ENCODE measurements at places on chromosomes 13 and 19.

DNA sequence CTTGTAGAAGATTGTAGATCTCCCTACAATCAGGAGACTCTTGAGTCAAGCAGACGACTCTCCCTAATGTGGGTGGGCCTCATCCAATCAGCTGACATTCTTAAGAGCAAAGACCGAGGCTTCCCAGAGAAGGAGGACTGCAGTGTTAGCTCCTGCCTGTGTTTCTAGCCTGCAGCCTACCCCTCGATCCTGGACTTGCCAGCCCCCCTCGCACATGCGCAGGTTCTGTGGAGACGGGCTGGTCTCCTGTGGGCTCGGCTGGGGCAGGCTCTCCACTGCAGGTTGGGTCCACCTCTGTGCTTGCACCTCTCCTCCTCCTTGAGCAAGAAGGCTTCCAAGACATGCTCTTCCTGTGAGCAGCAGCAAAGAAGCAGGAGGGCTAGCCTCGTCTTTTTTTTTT is 185.2 kb upstream of the SOX1 start:
- DNase-seq = no peak

DNA sequence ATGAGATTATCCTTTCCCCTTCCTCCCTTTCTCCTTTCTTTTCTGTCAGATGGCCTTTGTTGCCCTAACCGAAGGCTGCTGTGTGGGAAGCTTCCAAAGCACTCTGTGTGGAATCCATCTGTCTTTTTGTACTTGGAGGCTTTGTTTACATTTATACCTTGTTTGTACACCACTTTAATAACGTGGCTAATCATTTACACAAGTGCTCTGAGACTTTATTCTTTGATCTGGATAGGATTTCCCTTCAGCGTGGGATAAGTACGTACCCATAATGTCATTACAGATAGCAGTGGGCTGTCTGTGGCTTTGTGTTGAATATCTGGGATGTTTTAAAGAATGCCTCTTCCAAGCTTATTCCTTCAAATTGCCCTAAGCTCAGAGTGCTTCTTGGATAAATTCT is 684.7 kb upstream of the SLITRK5 start:
- DNase-seq = no peak

DNA sequence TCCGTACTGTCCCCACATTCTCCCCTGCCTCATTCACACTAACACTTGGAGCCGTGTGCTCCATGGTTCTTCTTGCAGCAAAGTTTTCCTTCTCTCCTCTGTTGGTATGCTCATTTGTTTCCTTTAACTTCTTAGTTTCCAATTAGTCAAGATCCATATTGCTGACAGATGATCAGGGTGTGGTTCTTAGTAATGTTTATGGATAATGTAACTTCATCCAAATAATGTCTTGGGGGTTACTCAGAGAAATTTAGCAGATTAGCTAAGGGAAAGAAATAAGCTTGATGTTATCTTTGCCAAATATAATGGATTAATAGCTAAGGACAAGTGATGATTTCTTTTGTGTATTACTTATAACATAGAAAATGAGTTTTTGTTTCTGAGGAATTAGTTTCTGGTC is 174.4 kb downstream of the NUFIP1 start:
- no peak for DNase-seq

DNA sequence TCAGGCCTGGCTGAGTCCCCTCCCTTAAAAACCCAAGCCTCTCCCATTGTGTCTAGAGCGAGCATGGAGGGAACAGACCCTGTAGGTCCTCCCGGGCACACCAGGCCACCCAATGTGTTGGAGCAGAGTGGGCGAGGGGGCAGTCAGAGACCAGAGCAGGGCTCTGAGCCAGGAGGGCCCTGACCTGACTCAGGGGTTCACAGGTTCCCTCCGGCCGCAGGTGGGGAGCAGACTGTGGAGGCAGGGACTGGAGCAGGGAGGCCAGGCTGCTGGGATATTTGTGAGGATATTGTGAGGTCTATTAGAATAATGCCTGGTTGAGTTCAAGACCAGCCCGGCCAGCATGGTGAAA is 1.6 kb upstream of the TYROBP start:
- DNase-seq = no peak

- DNase-seq = no peak
Measured at GRCh38 chr19:39194832-39195542, 1.8 kb upstream of the NCCRP1 start.

GRCh38 chr19:6667114-6667627 is 2.8 kb downstream of the TNFSF14 start:
- no peak for DNase-seq

GRCh38 chr13:27523346-27524073 is 73.1 kb upstream of the MTIF3 start:
- DNase-seq = no peak

- DNase-seq = no peak
Measured at GRCh38 chr13:95138876-95139585, 162.2 kb downstream of the ABCC4 start.

- no peak for DNase-seq
Measured at GRCh38 chr13:40123962-40124632, 468.6 kb downstream of the COG6 start.

GRCh38 chr13:27038323-27038722 is 133.3 kb downstream of the USP12 start:
- no peak for DNase-seq

- no peak for DNase-seq
Measured at GRCh38 chr13:21895779-21896178, 224.9 kb downstream of the FGF9 start.
